ENCODE measurements at places on chromosomes 16 and 17.

DNA sequence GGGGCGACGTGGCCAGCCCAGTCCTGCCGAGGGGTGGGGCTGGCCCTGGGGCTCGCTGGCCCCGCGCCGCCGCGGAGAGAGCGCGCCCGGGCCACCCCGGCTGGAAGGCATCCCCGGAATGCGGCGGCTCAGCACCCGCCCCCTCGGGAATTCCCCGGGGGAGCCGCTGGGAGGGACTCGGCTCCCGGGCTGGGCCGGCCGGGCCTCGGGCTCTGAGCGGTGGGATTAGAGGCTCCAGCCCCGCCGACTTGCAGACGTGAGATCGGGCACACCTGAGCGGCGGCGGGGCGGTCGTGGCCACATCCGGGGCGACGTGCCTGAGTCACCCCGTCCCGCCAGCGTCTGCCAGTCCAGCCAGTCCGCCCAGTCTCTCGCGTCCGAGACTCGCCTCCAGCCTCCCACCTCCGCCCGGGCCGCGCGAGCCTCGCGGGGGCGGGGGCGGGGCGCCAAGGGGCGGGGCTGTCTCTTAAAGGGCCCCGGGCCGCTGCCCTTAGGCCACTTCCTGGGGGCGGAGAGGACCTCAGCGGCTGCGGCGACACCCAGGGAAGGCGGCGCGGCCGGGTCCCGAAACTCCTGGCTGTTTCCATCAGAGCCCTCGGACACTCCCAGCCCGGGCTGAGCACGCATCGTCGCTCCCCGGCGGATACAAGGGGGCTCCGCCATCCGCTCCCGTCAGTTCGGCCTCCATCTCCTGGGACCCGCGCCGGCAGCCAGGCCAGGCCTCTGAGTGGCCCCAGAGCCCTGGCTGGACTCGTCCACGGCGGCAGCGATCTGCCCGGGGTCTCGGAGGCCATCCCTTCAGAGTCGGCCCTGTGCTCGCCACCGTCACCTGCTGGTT lies at the start of gene KCTD11:
Gene KCTD11 (plus strand): TSS at position 498 of the 838 bp plus-strand sequence.
- DNase-seq = no peak

GRCh38 chr16:23695756-23696155 lies 17.1 kb downstream of the PLK1 start:
- no peak for DNase-seq

DNA sequence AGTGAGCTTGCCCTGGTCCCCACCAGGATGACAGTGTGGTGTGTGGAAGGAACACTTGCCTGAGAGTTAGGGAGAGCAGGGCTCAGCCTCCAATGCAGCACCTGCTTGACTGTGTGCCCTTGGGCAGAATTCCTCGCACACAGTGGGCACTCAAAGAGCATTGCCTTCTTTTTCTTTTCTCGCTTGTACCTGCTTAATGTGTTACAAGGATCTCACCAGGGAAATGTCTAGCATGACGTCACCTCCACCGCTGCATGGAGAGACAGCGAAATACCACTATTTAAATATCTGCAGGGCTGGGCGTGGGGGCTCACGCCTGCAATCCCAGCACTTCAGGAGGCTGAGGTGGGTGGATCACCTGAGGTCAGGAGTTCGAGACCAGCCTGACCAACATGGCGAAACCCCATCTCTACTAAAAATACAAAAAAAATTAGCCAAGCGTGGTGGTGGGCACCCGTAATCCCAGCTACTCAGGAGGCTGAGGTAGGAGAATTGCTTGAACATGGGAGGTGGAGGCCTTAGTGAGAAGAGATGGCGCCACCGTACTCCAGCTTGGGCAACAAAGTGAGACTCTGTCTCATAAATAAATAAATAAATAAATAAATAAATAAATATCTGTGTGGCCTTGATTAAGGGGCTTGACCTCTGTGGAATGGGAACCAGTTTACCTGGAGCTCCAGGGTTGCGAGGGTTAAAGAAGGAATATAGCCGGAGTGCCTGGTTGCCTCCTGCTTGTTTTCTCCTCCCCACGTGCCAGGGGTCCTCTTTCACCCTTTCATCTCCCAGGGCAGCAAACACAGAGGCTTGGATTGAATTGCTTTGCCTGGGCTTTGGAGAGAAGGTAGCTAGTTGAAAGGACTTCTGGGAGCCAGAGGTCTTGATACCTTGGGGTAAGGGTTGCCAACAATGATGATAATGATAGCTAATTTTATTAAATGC lies 16.3 kb downstream of the SNX29 start:
- no peak for DNase-seq

GRCh38 chr16:49602201-49602975 lies 228.8 kb downstream of the C16orf78 start:
- DNase-seq = no peak

- DNase-seq = no peak
Measured at GRCh38 chr17:66381701-66382362, 79.4 kb downstream of the PRKCA start.

DNA sequence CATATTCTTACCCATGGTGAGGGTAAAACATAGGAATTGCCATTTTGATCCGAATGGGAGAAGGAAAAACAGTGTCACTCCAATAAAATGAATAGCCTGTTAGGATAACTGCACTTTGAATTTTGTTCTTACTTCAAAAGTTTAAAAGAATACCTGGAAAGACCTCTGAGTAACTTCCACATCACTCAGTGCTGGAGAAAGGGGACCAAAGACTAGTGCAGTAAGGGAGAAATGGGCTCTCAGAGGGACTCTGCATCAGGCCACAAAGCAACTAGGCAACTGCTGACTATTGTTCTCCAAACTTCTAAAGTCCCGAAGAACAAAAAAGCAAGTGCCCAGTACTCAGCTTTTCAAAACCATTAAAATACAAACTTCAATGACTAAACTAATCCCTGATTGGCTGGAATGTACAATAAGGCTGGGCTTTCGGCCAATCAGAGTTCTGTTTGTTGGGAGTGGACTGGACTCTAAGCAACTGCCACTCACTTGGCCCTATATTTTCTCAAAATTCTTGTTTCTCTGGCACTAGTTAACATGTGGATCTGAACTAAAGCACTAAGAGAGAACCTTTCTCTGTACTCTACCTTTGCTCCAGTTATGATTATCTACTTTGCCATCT lies 6.2 kb downstream of the DNAJC7 start:
- DNase-seq = no peak

DNA sequence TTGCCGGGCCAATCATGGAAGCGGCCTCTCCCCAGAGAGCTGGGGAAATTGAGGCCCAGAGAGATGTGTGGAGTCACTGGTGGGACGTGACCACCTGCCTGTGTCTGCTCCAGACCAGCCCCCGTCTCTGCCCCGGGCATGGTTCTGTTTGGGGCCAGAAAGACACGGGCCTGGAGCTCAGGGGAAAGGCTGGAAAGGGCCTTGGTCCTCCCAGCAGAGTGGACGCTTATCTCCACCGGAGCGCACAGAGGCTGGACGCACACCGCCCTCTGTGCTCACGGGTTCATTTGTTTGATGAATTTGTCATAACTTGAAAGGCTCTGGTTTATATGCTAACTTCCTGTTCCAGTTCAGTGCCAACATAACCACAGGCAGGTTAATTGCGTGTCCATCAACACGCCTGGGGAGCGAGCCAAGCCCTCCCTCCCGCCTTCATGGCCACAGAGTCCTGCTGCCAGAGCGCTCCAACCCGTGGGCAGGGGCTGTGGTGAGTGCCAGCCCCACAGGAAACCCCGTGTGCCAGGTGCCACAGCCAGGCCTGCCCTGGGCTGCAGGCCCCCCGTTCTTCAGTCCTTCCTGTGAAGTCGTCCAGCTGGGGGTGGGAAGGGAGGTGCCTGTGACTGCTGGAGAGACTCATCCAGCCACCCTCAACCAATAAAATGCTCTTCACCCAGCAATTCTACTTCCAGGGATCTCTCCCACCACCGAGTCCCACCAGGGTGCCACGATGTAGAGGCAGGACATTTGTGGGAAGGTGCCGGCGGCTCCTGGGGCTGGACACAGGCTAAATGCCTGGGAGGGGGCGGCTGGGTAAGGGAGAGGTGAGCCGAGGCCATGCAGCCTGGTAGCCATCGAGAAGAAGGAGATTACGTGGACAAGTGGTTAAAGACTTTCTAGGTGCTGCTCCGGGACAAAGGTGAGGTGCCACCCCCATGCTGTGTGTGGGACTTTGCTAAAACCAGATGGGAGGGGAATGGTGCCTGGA lies 29.4 kb upstream of the BAHCC1 start:
- no peak for DNase-seq

DNA sequence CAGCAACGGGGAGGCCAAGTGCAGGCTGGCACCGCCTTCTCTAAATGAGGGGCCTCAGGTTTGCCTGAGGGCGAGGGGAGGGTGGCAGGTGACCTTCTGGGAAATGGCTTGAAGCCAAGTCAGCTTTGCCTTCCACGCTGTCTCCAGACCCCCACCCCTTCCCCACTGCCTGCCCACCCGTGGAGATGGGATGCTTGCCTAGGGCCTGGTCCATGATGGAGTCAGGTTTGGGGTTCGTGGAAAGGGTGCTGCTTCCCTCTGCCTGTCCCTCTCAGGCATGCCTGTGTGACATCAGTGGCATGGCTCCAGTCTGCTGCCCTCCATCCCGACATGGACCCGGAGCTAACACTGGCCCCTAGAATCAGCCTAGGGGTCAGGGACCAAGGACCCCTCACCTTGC lies 18.5 kb downstream of the NGFR start:
- no peak for DNase-seq

DNA sequence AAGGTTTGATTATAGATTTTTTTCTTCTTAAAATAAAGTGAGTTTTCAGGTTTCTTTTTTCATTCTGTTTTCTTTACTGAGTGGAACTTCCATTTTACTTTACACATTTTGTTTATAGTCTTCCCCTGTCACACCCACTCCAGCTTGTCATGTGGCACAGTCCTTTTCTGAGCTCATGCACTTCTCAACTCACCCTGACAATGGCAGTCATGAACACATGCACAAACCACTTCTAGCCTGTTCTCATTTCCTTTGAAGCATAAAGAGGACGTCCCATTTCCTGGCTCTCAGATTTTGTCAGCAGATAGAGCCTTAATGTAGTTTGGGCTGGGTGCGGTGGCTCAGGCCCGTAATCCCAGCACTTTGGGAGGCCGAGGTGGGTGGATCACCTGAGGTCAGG lies 168.0 kb downstream of the AHSP start:
- no peak for DNase-seq

DNA sequence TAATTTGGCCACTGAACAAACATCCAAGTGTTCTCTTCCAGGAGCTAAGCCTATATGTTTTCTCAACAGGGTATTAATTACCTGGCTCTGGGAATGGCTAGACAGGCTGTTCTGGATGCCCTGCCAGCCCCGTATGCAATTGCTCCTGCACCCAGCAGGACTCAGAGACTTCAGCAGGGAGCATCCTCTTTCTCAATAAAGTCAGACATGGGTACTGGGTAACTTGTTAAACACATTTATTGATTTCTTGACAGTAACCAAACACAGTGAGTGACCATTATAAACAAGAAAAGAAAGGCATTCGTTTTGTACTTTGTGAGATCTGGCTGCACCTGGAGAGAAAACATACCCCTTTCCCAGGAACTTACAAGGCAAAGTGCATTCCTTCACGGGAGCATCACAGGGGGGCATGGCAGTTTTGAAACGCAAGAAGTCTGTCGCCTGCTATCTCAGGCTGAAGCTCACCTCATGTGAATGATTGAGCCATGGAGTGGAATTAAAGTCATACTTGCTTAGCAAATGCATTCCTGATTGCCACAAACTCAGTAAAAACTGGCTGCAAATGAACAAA lies 369.8 kb downstream of the UTP18 start:
- no peak for DNase-seq

DNA sequence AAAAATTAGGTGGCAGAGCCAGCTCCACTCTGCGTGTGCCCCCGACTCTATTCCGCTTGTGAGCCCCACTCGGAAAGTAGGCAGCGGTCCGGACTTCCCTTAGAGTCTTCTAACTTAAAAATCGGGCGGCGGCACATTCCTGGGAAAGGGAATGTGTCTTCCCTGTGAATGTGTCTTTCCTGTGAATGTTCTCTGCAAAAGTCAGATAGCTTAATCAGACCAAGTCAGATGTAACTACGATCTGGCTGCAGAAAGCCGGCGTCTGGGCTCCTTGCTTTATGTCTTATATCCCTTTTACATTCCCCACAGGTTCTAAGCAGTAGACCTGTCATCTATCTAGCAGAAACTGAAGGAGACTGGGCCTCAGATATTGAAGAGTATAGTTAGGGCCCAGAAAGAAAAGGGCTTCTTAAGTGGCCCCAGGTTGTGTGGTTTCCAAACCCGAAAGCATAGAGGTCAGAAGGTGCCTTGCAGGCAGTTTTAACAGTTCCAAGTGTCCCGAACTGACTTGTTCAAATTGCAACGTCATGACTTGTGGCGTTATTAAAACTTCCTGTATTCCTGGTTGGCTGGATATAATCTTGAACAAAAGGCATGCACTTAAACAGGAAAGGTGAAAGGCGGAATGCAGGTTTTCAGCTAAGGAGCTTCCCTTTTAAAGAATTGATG lies 601 bp downstream of the PHKB start:
- DNase-seq = no peak

- no peak for DNase-seq
Measured at GRCh38 chr16:9527976-9528375, 436.5 kb downstream of the HAPSTR1 start.

GRCh38 chr16:10521681-10522274 lies 58.6 kb downstream of the EMP2 start:
- DNase-seq = peak; percentile 15

GRCh38 chr16:19574615-19575014 lies 19.1 kb downstream of the VPS35L start:
- DNase-seq = no peak

DNA sequence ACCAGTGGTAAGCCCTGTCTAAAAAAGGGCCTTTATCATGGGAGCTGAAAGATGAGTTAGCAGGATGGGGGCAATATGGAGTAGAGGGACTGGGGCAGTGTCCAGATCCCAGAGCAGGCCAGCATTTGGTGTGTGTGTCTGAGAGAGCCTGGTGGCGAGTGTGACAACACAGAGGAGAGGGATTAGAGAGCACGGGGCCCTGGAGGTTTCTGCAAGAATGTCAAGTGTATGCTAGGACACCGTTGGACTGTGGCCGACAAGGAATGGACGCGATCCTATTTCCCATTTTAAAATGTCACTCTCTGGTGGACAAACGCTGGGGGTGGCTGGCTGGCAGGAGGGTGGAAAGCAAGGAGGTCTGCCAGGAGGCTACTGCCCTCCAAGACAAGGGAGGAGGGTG lies 12.4 kb downstream of the TAC4 start:
- no peak for DNase-seq

- no peak for DNase-seq
Measured at GRCh38 chr16:24002619-24003018, 166.8 kb downstream of the PRKCB start.

GRCh38 chr17:81810892-81811704 lies 7.1 kb downstream of the GCGR start:
- DNase-seq = no peak

All from NCI-H187 (cell line).